ENCODE measurements at places on chromosomes 13 and 19. TPM values are rescaled to one million over a fixed set of nuclear protein-coding genes. Genes with fewer than 3 reads are reported as not detected.

GRCh38 chr19:32890841-32891240 is 21.3 kb upstream of the SLC7A9 start:
- no peak for DNase-seq

DNA sequence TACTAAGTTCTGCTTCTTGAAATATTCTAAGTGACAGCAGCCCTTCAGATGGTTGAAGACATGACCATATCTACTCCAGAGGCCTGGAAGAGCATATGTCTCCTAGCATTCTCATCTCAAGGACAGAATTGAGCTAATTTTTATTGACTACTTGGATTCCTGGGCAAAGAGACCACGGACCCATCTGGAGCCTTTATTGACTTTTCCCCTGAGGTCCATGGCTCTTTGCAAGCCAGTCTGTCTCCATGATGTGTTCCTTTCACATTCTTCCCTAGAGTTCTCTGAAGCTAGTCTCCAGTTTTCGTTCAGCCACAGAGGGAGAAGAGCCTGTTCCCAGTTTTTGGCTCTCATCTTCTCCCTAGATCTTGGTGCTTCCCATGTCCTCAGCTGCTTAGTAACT is 202.7 kb downstream of the PCCA start:
- DNase-seq = no peak

Gene TMEM205
- total RNA-seq = 31.1 TPM

Gene GAPDHS
- not detected for total RNA-seq

Gene NXNL1
- total RNA-seq = not detected
